ENCODE measurements at places on chromosomes 2 and 18.

DNA sequence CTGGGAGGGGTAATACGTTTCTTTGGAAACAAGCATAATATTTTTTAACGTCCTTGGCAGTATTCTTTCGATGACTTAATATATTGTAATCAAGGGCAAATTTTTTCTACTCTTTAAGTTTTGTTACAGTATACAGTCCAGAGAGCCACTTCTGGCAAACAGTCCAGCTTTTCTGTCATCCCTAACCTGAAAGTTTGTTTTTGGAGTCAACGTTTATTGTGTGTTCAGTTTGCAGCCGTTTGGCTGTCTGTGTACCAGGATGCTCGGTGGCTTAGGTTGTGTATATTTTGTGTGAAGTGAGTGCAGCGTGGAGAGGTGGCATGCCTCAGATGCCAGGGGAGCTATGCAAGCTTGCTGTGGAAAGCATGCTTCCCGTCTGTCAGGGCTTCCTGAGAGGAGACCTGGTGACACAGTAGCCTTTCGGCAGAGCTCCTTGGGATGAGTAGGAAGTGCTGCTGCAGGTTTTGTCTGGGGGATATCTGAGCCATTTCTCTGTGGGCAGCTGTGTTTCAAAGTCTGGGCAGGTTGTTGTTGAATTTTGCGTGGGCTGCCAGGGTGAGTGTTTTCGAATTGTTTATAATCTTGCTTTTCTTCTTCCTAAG, 14.7 kb downstream of the MAP3K20 start:
- DNase-seq: no peak

DNA sequence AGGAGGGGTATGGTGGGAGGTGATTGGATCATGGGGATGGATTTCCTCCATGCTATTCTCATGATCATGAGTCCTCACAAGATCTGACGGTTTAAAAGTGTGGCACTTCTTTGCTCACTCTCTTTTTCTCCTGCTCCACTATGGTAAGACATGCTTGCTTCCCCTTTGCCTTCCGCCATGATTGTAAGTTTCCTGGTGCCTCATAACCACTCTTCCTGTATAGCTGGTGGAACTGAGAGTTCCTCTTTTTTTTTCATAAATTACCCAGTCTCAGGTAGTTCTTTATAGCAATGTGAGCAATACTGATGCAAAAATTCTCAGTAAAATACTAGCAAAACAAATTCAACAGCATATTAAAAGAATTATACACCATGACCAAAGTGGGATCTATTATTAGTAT, 728.5 kb upstream of the SLC8A1 start:
- no peak for DNase-seq

DNA sequence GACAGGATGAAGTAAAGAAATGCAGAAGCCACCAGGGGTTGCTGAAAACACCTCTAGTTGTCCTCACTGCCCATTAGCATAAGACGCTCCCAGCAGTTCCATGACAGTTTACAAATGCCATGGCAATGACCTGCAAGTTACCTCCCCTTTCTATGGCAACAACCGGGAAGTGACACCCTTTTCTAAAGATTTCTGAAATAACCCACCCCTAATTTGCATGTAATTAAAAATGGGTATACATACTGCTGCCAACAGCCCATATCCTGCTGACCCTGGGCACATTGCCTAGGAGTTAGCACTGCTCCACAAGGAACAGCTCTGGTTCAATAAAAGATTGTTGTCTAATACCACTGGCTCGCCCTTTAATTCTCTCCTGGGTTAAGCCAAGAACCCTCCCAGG, 178.3 kb upstream of the LRATD1 start:
- DNase-seq: no peak

DNA sequence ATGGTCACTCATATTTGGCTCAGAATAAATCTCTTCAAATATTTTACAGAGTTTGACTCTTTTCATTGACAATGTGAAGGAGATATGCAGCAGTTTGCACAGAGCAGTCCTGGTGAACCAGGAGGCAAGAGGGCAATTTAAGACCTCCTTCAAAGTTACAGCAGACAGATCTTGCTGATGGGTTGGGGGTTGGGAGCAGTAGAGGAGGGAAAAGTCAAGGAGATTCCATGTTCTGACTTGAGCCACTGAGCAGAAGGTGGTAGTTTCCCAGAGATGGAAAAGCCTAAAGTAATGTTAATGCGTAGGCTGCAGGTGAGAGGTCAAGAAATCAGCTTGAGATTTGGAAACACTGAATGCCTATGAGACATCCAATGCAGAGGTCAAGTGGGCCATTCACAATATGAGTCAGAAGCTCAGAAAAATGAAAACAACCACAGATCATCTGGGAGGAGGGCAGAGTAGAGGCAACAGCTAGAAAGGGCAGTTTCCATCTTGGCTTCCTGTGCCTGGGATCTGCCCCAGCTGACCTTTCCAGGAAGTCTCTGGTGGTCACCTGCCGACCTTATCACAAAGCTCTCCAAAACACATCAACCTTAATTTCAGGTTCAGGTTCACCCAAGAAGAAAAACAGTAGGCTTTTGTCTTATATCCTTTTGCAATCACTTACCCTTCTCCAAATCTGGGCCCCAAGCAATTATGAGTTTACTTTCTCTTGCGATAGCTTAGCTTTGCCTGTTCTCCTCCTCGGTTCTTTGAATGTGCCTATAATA, 197.5 kb upstream of the ARL4C start:
- no peak for DNase-seq

DNA sequence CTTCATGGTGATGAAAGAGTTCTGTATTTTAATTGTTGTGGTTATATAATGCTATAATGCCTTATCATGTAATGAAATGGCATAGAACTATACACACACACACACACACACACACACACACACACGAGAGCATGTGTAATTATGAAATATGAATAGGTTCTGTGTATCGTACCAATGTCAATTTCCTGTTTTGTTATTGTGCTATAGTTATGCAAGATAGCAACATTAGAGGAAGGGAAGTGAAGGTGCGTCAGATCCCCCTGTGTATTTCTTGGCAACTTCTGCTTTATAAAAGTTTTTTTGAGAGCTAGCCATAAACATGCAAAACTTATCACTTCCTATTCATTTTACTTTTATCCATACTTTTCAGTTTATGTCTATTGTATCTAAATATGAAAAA, 60.7 kb upstream of the ARHGAP15 start:
- DNase-seq: no peak

GRCh38 chr2:7953195-7953594, 728.7 kb upstream of the ID2 start:
- DNase-seq: no peak

- DNase-seq: no peak
These were observed 431 bp upstream of the CNRIP1 start for GRCh38 chr2:68320118-68320641.

DNA sequence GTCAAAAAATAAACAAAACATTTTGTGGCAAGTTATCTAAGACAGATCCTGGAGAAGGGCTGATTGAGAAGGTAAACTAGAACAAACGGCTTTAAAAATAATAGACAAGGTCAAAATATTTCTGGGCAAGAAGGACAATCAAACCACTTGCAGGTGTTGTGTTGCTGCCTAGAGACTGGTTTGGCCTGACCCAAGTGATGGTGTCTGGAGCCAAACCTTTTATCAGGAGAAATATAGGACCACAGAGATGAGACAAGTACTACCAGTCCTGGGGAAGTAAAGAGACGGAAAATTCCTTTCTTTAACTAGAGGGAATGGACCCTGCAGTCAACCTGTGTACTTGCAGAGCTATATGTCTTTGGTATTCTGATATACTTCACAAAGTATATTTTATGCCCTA, 44.2 kb downstream of the PLCL1 start:
- no peak for DNase-seq

- no peak for DNase-seq
These were observed 85.0 kb upstream of the TACR1 start for GRCh38 chr2:75284345-75284744.

DNA sequence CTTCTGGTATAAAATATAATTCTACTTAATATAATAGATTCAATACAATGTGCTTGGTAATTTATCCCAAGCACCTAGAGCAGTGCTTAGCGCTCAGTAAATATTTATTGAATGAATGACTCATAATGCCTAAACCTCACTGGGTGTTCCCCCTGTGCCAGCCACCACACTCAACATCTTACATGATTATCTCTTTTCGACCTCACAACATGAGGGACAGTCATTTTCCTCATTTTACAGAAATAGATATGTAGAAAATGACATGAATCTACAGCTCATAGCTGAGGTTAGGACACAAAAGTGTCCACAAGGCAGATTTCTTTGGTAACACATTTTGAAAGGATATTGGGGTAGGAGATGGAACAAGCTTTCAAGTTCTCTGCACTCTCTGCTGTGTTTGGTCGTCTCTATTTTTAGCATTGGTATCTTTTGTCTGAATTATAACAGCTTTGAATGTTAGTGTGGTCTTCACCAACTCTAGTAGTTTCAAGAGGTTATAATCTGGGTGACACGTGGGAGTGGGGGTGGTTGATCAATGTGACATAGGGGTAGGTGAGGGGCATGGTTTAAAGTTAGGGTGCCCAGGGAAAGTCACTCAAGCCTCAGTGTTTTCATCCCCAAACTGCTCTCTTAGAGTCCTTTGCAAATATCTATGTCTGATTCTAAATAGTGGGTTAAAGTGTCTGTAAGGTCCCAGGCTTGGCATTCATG, 9.8 kb downstream of the MYOM1 start:
- DNase-seq: no peak

GRCh38 chr2:216634370-216635148, 1.3 kb downstream of the IGFBP2 start:
- DNase-seq: no peak

GRCh38 chr2:25606892-25607291, 66.5 kb downstream of the DTNB start:
- no peak for DNase-seq

DNA sequence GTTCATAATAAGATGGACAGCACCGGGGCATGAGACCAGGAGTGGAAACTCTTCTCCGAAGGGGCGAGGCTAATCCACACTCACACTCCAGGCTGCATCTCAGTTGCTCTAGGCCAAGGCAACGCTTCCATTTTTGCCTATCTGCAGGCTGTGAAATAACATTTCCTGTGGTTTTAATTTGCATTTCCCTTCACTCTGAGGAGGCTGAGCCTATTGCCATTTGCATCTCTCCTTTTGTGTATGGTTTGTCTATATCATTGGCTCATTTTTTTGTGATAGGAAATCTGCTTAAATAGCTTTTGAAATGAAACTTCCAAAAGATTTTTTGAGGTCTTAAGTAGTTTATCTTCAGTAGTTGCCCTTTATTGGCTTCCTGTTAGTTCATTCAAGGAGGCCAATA, 57.6 kb downstream of the TPGS2 start:
- DNase-seq: no peak

- no peak for DNase-seq
These were observed 38.1 kb upstream of the SCLY start for GRCh38 chr2:238022594-238023157.

DNA sequence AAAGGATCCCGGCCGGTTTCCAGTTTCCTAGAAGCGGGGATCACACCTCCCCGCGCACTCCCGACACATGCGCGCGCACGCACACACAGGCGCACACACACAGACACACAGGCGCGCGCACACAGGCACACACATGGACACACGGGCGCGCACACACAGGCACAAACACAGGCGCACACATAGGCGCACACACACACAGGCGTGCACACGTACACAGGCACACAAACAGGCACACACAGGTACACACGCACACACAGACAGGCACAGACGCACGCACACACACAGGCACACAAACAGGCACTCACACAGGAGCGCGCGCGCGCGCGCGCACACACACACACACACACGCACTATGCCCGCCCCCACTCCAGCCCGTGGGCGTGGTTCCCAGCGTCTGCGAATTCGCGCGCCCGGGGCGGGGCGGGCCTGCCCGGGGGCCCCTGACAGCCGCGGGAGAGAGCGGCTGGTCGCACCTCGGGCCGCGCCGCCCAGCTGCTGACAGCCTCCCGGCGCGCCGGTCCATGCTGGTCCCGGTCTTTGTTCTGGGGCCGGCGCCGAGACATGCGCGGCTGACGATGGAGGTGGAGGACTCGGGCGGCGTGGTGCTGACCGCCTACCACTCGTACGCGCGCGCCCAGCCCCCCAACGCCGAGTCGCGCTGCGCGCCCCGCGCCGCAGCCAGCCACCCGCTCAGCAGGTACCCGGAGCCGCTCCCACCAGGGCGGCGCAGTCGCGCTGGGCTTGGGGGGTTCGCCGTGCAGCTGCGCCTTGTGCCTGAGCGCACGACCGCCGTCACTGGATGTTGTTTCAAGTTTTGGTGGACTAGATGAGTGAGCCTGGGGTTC, at the start of gene ARHGAP28:
Gene ARHGAP28, plus strand, starts transcription at position 470 of the 845 bp plus-strand sequence. Its CDS starts 106 bp downstream, at position 576.
- no peak for DNase-seq

- DNase-seq: no peak
These were observed 122.1 kb downstream of the MGAT5 start for GRCh38 chr2:134375935-134376334.

- DNase-seq: no peak
These were observed 8.4 kb downstream of the KCNIP3 start for GRCh38 chr2:95305380-95306061.

- no peak for DNase-seq
These were observed at the start of gene OTOF for GRCh38 chr2:26477911-26478253. OTOF (minus strand) TSS chr2:26478124.

- DNase-seq: no peak
These were observed 1598.7 kb upstream of the ACVR2A start for GRCh38 chr2:146246002-146246735.

- DNase-seq: no peak
These were observed 710.6 kb upstream of the ZEB2 start for GRCh38 chr2:145230546-145230945.

DNA sequence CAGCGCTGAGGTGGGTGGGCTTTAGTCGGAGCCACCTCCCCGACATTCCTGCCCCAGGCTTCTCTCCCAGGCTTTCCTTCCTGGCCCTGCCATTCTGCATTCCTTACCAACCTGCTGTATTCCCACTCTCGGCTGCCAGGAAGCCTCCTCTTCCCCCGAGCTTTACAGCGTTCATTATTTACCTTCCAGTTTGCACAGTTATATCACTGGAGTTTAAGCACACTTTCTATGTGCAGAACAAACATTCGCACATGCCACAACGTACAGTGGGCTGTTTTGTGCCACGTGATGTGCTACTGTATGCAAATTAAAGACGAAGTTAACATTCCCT, 246.3 kb downstream of the SOX11 start:
- DNase-seq: no peak

GRCh38 chr2:219484343-219485200, 14.1 kb upstream of the GMPPA start:
- no peak for DNase-seq

GRCh38 chr2:98468621-98469236, 24.1 kb downstream of the INPP4A start:
- DNase-seq: peak; percentile 63
